ENCODE measurements at places on chromosomes 4 and X.
A peak's percentile ranks its signal among the peaks of the same experiment; 100 is the strongest.

GRCh38 chrX:74521961-74522751, 92.3 kb downstream of the RLIM start:
- no peak for DNase-seq

- no peak for DNase-seq
Measured at GRCh38 chrX:48492293-48492910, 16.4 kb upstream of the PORCN start.

- no peak for DNase-seq
Measured at GRCh38 chr4:88962396-88962795, 94.6 kb downstream of the FAM13A start.

GRCh38 chrX:15170927-15171326, 99.0 kb downstream of the ASB9 start:
- DNase-seq: no peak

DNA sequence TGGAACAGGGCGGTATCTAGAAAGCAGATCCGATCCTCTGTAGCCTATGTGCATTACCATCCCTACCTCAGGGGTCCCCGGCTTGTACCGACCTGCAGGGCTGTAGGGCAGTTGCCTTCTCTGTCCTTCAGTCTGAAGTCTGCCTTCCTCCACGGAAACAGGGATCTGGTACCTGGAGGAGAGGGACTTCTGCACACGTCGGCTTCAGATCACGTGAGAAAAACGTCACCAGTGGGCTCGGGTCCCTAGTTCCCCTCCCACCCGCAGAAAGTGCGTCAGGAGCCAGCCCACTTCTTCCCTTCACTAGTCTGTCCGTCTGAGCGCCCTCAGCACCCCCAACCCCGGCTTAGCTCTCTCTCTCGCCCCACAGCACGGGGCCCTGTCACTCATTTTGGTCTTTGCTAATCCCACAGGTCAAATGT, at the start of gene TCEAL5:
Gene TCEAL5, minus strand, starts transcription at position 170 of the 422 bp plus-strand sequence. CDS start 2,187 bp downstream, outside the sequence.
- no peak for DNase-seq

GRCh38 chr4:151324124-151324751, 1.2 kb downstream of the SH3D19 start:
- no peak for DNase-seq

DNA sequence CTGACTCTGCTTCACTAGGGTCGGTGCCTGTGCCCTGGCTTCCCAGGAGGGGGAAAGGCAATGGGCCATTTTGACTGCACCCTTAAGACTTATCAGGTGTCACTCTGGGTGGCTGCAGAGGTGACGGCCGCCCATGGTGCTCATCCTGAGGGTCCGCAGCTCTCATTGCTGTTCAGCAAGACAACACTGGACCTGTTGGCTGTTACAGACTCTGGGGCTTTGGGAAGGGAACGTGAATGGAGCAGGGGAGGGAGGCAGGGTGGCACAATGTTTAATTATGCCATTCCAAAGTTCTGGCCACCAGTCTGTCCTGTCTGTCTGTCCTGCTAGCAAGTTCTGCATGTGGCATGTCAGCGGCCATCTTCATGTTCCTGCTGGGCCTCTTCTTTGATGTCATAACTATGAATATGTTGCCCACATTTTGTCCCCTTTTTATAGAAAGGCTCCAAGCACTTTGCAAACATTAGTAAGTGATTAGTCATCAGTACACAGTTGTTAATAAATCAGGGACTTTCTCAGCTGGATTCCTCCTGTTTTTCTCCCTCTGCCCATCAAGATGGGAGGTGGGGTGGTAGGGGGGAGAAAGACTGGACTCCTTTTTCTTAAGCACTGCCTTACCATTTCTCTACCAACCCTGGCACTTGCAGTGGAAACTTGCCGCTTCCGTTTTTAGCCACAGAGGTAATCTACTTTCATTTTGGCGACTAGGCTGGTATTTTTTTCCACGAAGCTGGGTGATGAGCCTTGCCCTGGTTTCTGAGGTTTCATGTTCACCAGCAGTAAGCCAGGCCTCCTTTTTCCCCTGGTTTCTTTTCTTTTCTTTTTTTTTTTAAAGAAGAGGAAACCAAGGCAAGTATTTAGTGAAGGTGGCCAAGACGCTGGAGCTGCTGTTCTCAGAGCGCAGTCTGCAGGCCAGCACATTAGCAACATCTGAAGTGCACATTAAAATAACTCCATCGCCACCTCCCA, 88.6 kb upstream of the TRIM2 start:
- peak; percentile 66 for DNase-seq

GRCh38 chr4:7043284-7044136, at the start of gene TADA2B:
Gene TADA2B (plus strand): TSS chr4:7043372. CDS start chr4:7043580, 208 bp downstream.
- peak; percentile 53 for DNase-seq

- no peak for DNase-seq
Measured at GRCh38 chr4:54005475-54005874, 58.9 kb downstream of the CHIC2 start.

GRCh38 chrX:2351321-2351720, 149.5 kb downstream of the DHRSX start:
- no peak for DNase-seq

- DNase-seq: peak; percentile 25
Measured at GRCh38 chrX:149937871-149938426, 342 bp downstream of the EOLA2 start.

- peak; percentile 55 for DNase-seq
Measured at GRCh38 chrX:3815896-3816664, 102.6 kb upstream of the PRKX start.

GRCh38 chr4:92303621-92304027, at the start of gene GRID2:
Gene GRID2 (plus strand): TSS chr4:92303966.
- DNase-seq: no peak

GRCh38 chr4:73859614-73860088, 6.6 kb downstream of the PF4V1 start:
- no peak for DNase-seq

- DNase-seq: peak; percentile 43
Measured at GRCh38 chr4:82739287-82740190, 59.1 kb downstream of the SCD5 start.

GRCh38 chr4:15318621-15319348, 109.0 kb upstream of the C1QTNF7 start:
- DNase-seq: no peak

GRCh38 chr4:128060121-128060698, 902 bp upstream of the LARP1B start:
- DNase-seq: no peak

- no peak for DNase-seq
Measured at GRCh38 chr4:8794491-8794890, 77.1 kb downstream of the HMX1 start.

GRCh38 chr4:121838136-121838535, 14.5 kb upstream of the CCNA2 start:
- DNase-seq: no peak

DNA sequence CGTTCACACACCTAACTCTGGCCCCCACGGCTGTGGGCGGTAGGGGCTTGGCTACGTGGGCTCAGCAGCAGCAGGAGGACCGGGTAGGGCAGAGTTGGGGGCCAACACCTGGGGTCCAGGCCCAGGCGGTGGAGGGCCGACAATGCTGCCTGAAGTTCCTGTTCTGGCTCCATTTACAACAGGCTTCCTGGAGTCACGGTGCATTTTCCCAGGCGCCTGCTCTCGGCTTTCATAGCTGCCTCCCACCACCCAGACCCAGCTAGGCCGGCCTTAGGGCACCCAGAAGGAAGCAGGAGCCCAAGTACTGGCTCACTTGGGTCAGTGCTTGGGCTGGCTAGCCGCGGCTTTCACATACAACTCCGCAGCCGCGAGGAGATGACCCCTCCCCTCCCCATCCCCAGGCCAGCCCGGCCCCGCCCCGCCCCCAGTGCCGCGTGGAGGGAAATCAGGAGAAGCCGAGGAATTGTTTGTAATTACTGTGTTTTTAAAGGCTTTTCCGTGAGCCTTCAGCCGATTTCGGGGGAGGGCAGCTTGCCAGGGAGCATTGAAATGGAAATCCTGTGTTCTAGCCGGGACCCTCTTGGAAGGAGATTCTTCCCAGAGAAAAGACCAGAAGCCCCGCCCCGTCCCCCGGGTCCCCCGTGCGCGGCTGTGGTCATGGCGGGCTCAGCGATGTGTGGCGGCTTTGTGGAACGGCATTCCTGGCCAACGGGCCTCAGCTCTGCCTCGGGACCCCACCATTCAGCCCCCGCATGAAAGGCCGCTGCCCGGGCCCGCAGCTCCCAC, 28.5 kb downstream of the PJA1 start:
- no peak for DNase-seq

DNA sequence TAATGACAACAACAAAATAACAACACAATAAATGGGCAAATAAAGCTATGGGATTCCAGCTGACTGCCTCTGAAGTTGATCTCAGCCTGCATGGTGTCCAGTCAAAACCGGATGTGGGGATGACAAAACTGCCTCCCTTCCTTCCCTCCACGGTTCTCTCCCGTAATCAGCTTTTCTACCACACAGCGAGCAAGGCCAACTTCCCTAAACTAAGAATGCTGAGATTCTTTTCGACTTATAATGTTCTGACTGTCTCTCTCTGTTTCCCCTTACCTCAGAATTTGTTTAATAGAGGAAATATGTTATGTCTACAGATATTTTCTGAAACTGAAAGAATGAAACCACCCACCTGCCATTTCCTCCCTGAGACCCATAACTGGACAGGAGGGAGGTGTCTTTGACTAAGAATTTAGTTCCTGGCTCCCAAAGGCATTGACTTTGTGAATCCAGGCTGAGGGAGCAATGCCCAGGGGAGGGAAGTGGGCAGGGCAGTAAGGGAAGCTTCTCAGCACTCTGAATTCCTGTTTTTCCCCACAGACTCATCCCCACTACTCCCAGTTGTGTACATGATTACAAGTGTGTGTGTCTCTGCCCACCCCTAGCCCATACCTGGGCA, 1.0 kb upstream of the TLR1 start:
- no peak for DNase-seq

- DNase-seq: no peak
Measured at GRCh38 chrX:92232182-92232581, 453.0 kb downstream of the PCDH11X start.

DNA sequence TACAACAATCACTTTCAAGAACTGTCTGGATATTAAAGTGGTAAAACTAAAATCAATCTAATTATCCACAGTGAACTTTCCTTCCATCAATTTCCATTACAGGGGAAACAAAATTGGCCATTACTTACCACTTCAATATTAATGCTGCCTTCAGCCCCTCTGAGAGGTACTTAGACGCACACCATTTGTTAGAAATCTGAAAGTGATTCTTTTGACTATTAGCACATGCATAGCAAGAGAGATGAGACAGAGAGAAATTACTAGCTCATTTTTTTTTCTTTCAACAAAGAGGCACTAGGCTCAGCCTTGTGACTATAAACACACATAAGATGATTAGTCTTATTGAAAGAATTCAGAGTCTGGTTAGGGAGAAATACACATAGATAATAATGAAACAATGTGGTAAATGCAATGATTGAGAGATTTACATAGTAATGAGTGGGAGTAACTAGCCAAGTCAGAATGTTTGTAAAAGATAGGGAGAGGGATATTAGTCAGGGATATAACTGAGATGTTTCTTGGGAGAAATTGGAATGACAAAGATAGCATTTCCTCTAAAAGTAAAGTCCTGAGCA, 93.3 kb downstream of the YIPF7 start:
- DNase-seq: no peak

DNA sequence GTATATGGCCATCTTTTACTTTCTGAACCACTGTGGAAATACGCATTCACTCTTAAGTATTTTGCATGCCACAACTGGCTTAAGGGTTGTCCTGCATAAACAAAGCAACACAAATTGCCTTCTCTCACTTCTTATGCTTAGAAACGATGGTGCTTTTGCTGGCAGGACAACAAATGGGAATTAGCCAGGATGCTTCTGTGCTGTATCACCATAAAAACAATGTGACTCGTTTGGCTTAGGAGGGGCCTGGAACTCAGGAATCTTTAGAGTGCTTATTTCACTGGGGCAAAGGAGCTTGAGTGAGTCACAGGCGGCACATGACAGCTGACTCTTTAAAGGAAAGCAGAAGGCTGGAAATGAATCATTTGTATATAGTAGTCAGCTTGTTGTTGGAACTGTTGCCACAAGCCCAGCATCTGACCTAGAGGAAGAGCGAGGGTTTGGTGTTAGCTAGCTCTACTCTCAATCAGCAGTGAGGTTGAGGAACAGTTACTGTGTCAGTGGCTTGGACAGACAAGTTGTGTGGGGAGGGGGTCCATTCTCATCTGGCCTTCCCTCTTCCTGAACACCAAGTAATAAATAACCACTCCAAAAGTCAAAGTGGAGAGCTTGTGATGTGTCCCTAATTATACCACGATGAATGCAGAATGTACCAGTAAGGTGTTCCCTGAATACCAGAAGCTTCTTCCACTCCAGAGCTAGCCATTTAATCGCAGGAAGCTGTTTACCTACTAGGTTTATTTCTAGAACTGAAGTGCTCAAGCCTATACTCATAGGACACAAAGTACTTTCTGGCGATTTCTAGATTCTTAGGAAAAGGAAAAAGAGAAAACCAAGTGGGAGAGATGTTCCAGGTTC, 293.1 kb downstream of the CAMK2D start:
- DNase-seq: no peak

All from activated CD8-positive, alpha-beta memory T cell treated with anti-CD3 and anti-CD28 coated beads, Interleukin-2, amount 50 U/mL, for 4 hours (primary cell).